ENCODE measurements at places on chromosomes 7 and 10.
A peak's percentile ranks its signal among the peaks of the same experiment; 100 is the strongest.

- DNase-seq: no peak
Observed at GRCh38 chr7:118755067-118755625, 530.6 kb downstream of the ANKRD7 start.

- DNase-seq: no peak
Observed at GRCh38 chr10:29545122-29545521, 89.6 kb downstream of the SVIL start.

DNA sequence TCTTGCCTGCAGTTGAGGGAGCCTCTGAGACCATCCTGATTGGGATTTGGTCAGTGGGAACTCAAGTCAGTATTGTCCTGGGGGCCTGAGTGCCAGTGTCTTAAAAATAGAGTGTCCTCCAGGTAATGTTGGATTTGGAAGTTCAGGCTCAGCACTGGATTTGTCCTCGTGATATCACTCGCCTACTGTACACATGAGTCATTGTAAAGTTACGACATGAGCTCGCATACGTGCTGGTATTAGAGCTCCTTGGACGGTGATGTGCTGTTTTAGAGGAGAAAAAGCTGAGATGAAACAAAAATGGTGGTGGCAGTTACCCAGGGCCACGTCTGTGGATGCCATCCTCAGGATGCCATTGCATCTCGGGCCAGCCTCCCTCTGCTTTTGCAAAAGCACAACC, 78.2 kb downstream of the MGMT start:
- no peak for DNase-seq

GRCh38 chr7:122577449-122578003, 121.4 kb downstream of the RNF133 start:
- no peak for DNase-seq

- no peak for DNase-seq
Observed at GRCh38 chr10:12041766-12042408, 722 bp downstream of the UPF2 start.

DNA sequence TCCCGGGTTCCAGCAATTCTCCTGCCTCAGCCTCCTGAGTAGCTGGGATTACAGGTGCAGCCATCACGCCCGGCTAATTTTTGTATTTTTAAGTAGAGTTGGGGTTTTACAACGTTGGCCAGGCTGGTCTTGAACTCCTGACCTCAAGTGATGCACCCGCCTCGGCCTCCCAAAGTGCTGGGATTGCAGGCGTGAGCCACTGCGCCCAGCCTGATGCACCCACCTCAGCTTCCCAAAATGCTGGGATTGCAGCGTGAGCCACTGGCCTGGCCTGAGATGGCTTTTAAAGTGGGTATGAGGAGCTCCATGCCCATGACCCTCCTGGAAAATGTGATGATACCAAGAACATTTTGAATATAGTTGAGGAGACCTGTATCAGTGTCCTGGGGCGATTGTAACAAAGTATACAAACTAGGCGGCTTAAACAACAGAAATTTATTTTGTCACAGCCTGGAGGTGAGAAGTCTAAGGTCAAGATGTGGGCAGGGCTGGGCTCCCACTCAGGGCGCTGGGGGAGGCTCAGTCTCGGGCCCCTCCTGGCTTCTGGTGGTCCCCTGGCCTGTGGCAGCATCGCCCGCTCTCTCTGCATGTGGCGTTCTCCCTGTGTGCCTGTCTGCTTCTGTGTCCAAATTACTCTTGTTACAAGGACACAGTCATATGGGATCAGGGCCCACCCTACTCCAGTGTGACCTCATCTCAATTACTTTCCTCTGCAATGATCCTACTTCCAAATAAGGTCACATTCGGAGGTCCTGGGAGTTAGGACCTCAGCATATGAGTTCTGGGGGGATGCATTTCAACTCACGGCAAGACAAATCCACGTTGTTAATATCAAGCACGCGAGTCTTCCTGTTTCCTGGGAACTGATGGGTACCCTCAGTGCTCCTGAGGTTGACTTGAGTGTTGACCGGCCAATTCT, 108.8 kb downstream of the ACTR3B start:
- no peak for DNase-seq

DNA sequence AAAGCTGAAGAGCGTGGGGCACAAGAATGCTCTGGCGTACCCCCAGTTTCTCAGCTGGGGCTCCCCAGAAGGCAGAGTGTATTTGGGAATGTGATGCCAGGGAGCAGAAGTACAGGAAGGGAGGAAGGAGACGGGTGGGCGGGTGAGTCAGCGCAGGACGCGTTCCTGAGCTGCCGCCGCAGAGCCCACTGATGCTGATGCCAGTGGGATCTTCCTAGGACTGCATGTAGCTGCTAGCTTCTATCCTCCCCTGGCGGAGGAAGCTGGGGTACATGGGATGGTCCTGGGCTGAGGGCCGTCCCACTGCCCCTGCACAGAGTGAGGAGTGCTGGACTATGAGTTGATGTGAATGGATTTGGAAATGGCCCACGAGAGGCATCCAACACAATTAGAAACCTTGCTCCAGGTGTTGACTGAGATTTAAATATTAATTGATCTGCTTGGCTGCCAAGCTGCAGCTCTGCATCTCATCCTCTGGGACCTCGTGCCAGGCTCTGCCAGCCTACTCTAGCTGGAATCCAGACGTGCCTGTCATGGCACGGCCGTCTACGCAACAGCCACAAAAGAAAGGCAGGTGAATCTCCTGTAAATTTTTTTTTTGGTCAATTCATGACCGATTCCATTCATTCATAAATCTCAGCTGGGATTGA, 66.2 kb upstream of the RHEB start:
- no peak for DNase-seq

GRCh38 chr10:13483073-13483472, 45.7 kb downstream of the BEND7 start:
- no peak for DNase-seq

- peak; percentile 98 for DNase-seq
Observed at GRCh38 chr7:94394437-94395140, at the start of gene COL1A2. COL1A2 (plus strand) TSS chr7:94394895; CDS start chr7:94395032, 137 bp downstream.

DNA sequence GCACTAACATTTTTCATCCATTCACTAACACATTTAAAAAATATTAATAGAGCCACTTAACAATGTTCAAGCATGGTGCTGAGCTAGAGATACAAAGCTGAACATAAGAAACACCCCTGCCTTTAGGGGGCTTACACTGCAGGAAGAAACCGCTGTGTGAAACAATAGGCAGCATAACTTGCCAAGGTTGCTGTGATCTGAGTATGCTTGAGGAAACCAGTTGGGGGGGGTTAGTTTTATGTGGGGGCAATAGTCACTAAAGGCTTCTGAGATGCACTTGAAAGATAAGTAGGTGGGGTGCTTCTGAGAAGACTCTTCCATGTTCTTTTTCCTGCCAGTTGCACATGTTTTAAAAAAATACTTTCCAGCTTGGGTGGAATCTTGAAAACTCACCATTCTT, 2.8 kb downstream of the RBM17 start:
- no peak for DNase-seq

DNA sequence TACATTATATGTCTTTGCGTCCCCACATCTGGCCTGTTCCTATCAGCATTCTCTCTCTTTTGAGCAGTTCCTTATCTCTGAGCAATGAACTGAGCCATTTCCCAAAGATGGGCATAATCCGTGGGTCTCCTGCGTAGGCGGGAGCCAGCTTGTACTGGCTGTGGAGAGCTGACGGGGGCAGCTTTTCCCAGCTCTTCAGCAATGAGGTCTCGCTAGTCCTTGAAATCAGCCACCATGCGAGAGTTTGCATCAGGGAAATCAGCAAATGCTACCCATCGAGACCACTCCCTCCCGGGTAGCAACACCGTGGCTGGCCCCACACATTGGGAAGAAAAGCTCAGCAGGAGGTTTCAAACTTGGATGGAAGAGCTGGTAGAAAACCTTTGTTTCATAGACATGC, 51.9 kb upstream of the FAM180A start:
- no peak for DNase-seq

DNA sequence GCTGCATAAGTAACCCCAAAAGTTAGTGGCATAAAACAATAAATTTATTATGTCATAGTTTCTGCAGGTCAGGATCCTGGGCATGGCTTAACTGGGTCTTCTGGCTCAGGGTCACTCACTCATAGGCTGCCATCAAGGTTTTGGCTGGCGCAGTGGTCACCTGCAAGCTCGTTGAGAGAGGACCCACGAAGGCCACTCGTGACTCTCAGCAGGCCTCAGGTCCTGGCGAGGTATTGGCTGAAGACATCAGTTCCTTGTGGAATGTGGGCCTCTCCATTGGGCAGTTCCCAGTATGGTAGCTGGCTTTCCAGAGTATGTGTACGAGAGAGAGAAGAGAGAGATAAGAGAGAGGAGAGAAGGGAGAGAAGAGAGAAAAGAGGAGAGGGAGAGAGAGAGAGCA, 138.3 kb upstream of the KLF14 start:
- no peak for DNase-seq

- no peak for DNase-seq
Observed at GRCh38 chr7:140990193-140990962, 24.4 kb downstream of the MRPS33 start.

DNA sequence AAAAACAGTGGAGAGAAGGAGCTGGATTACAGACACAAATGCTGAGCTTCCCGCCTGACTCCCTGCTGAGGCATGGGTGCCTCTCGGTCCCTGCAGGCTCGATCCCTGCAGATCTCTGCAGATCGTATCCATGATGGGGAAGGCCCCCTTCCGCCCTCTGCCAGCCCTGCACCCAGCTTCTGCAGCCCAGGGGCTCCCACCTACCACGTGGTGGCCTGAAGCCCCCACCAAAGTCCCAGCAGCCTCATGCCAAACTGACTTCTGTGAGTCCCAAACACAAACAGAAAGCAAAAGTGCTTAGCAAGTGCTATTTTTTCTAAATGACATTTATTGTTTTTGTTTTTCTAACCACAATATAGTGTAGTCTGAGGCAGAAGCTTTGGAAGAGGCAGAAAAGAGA, 127.1 kb upstream of the CHST15 start:
- no peak for DNase-seq

DNA sequence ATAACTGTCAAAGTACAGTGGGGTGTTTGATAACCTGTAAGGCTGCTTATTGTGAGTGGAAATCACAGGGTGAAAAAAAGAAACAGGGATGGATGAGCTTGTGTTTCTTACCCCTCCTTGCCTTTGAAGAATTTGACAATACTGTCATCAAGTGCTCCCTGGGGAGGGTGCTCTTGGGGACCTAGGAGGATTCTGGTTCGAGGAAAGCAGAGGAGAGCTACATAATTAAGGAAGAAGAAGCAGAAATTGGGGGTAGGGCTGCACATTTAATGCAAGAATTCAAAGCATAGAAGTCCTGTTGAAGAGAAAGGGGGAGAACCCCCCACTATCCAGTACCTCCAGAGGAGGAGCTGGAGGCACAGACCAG, 208.1 kb upstream of the PHYHIPL start:
- DNase-seq: no peak

- no peak for DNase-seq
Observed at GRCh38 chr7:85167636-85168035, 19.2 kb downstream of the SEMA3D start.

DNA sequence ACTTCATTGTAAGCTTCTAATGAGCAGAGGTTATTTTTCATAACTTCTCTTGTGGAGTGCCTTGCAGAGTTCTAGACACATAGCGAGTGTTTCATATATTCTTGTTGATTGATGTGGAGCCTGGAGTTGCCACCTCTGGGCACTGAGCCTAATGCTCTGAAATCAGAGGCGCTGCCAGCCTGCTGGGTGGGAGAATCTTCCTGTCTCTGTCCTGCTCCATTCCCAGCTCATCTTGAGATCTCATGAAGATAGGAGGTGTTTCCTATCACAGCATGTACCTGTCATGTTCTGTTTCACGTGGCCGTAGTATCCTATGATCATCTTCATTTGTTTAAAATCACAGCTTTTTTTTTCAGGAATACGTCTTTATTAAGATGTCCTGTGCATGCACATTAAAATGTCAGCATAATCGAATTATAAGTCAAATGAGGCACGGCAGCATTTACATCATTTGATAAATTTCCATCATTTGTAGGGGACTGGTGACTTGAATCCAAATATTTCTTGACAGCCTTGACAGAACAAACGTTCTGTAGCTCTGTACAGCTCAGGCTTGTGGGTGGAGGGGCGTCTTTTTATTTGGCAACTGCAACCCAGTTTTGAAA, 393.0 kb downstream of the PHTF2 start:
- no peak for DNase-seq

DNA sequence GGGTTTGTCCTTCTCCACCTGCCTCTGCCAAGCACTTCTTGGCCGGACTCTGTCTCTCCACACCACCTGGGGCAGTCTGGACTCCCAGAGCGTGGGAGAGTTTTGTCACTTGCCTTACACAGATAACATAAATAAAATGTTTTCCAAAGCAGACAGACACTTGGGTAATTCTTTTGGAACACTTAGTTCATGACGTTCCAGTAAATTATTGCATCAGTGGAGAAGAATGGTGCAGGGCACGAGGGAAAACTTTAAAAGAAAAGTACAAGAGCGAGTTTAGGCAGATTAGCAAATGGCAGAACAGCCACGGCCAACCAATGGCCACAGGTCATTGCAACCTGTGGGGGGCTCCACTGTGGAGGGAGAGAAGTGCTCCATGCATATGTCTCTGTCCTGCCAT, 170.6 kb upstream of the GRB10 start:
- no peak for DNase-seq

- peak; percentile 60 for DNase-seq
Observed at GRCh38 chr10:124152139-124153022, 59.0 kb upstream of the CHST15 start.
